ENCODE measurements at places on chromosomes 11 and 22.

DNA sequence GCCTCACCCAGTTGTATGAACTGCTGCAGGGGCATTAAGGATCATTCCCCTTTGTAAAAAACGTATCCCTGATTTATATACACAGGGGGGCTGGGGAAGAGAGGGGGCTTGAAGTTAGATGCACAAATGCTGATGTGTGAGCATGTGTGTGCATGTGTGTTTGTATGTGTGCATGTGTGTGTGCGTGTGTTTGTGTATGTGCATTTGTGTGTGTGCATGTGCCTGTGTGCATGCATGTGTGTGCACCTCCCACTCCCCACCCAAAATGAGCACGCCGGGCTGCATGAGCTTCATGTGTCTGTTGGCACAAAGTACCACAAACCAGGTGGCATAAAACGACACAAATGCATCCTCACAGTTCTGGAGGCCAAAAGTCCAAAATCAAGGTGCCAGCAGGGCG lies 1315.2 kb downstream of the TBC1D22A start:
- DNase-seq, result no peak

GRCh38 chr22:27110665-27111451 lies 453.5 kb downstream of the MIAT start:
- no peak for DNase-seq

DNA sequence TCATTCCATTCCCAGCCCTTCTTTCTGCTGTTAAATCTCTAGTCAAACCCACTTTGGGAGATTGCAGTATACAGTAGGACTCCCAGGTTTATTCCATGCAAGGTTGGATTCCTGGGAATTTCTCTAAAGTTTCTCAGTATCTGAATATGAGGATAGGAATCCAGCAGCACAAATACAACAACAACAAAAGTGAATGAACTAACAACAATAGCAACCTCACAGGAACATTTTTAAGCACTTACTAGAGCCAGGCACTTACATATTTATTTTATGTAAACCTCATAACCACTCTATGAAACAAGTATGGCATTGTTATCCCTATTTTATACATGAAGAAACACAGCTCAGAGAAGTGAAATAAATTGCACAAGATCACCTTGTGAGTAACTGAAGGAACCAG lies 1.9 kb downstream of the MMP7 start:
- no peak for DNase-seq

DNA sequence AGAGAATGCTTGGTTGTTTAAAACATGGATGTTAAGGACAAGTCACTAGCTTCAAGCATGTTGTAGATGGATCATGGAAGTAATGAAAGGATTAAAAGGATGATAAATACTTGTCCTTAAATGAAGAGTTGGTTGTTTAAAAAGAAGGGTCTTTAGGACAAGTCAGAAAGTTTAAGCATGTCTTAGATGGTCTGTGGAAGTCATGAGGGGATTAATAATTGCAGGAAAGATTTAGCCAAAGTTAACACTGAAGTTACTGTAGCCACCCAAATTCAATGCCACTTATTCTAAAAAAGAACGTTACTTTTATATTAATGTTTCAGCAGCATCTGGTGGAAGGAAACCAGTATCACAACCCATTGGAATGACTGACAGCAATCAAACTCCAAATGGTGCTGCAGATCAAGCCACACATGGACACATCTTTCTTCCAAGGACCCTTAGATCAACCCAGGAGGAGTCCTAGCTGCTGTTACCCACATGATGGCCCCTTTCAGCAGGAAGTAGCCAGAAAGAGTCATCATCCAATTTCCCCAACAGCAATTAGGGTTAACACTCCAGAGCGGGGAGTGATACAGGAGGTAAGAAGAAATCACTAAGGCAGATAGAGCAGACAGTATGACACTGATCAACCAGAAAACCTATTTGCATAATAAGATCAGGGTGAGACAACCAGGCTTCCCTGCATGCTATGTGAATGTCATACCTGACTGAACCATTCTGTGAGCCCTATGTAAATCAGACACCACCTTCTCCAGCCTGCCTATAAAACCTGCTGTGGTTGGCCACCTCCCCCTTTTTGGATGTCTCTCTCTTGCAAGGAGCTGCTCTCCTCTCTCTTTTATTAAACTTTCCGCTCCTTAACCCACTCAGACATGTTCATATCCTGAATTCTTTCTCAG lies 88.4 kb upstream of the GNAZ start:
- DNase-seq, result no peak

GRCh38 chr11:2778630-2779498 lies 79.1 kb upstream of the KCNQ1OT1 start:
- DNase-seq, result no peak

- DNase-seq, result no peak
These were observed 20.2 kb upstream of the C11orf96 start for GRCh38 chr11:43922295-43922648.

DNA sequence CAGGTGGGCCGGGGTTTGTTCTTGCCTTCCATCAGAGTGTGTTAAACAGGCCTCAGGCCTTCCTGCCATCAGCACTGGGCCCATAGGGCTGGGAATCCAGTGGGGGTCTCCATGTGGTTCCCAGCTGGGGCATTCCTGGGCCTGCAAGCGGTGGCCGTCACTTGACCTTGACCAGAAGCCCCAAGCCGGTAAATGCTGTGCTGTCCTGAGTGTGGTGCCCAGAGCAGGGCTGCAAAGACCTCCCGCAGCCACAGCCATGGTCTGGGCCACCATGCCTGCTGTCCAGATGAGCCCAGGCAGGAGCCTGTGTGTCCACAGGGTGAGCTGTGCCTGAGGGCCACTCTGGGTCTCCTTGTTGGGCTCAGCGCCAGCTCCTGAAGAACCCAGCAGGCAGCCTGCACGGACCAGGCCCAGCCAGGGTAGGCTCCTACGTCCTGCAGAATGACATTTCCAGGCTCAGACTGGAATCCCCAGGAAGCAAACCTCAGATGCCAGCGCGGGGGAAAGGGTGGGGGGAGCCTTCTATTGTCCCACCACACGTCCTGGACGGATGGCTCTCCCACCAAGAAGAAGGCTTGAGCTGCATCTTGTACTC lies 117.3 kb downstream of the KCNQ1OT1 start:
- DNase-seq, result no peak

DNA sequence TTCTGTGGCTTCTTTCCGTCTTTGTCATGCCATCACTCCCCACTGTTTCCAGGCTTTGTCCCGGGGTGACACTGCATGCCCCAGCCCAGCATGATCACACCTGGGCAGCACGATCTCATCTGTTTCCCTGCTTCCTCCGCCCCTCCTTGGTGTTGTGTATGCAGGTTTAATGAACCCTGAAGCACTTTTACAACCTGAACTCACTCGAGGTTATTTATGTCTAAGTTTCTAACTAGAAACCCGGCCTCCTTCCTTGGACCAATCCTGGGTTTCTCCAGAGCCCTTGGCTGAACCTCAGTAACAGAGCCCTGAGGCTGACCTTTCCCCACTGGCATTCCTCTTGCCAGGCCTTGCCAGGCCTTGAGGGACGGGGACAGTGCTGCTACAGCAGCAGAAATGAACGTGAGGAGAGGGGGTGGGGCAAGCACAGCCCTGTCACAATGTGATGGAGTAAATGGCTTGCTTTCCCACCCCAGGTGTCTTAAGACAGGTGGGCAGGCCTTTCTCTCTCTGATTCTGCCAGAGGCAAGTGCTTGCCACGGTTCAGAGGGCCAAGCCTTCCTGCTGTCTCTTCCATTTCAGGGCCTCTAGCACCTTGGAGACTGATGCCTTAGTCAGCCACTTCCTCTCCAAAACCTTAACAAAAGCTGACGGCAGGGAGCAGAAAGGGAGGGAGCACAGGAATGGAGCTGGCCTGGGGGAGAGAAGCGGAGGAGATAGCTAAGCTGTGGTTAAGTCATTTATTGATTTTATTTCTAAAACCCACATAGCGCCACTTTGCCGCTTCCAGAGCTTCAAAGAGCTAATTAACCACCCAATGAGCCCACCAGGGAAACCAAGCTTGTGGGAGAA lies 3.1 kb upstream of the PYGM start:
- DNase-seq, result no peak
